Activated naive CD4-positive, alpha-beta T cell treated with anti-CD3 and anti-CD28 coated beads for 36 hours (primary cell): ENCODE measurements at places on chromosomes 11 and 22.

GRCh38 chr11:19821993-19822392 is 109.4 kb downstream of the NAV2 start:
- DNase-seq = no peak

- no peak for DNase-seq
These were observed 45.4 kb downstream of the CASP12 start for GRCh38 chr11:104852811-104853210.

- no peak for DNase-seq
These were observed 57.4 kb upstream of the SHISAL1 start for GRCh38 chr22:44369916-44370801.

- DNase-seq = no peak
These were observed 38.7 kb downstream of the MRTFA start for GRCh38 chr22:40597526-40598430.

DNA sequence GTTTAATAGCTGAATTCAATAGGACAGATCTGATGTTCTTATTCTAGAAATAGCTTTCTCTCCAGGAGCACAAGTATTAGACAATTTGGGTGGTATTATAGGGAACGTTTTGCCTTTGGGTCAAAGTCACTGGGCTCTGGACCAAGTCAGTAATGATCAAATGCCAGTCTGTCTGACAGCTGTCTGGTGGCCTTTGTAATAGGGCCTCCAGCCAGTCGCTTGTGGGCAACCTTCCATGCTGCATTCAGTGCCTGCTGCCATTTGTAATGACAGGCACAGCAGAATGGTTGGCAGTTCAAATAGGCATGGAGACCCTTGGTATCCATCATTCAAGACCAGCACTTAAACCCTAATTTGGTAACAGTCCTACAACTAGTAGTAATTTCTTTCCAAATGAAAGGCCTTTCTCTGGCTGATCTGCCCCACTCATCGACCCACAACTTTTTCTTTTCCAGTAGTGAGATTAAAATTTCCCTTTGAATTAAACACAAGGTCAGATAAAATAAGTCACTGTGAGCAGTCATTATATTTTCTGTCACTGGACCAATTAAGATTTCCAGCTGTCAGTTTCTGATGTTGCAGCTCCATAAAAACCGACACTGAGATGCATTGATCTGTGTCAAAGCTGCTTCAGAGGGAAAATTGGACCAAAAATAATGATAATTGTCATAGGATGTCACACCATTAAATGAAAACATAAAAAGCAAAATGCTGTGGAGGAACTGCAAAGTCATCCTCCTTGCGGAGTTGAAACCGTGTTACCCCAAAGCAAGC is 1038.1 kb downstream of the LRRC4C start:
- DNase-seq = no peak

DNA sequence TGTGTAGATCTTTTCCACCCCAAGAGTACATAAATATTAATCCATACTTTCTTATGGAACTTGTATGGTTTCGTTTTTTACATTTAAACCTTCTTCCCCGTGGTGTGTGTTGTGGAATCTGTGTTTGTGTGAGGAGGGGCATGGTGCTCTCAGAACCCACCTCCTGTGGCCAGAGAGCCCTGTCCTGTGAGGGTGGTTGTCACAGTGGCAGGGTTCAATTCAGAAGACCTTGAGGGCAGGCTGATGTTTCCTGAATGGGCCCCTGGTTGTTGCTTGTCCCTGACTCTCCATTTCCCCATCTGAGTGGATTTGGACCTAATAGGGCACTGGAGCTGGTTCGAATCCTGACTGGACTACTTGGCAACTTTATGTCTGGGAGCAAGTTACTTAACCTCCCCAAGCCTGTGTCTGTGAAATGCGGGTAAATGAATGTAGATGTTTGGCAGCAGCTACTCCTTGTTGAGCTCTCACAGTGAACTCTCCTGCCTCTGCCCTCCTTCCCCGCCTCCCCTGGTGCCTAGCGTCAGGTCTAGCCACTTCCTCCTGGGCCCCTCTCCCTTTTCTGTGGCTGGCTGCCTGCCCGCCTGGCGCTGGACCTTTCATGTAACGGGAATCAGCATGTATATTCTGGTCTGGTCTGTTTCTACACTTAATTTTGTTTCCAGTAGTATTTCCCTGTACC is 7.3 kb downstream of the NEAT1 start:
- peak; percentile 77 for DNase-seq
